Iris pigment epithelial cell (primary cell): ENCODE measurements at places on chromosomes 5 and 9.

DNA sequence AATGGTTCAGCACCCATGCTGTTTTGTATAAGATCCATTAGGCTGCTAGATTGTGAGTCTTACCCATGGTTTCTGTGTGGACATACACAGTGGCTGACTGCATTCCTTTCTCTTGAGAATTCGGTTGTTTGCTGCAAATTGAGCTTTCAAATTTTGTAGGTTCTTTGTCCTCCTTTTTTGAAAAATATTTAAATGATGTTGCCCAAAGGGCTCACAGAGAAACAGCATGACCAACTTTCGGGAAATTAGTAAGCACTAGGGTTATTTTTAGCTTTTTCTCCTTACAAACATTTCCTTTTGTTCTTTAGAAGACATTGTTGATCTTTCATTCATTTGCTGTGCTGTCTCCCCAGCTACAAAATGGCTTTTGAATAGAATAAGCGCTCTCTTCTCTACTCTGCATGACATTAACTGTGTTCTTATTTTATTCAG is 79.4 kb downstream of the NLN start:
- peak; percentile 78 for DNase-seq

DNA sequence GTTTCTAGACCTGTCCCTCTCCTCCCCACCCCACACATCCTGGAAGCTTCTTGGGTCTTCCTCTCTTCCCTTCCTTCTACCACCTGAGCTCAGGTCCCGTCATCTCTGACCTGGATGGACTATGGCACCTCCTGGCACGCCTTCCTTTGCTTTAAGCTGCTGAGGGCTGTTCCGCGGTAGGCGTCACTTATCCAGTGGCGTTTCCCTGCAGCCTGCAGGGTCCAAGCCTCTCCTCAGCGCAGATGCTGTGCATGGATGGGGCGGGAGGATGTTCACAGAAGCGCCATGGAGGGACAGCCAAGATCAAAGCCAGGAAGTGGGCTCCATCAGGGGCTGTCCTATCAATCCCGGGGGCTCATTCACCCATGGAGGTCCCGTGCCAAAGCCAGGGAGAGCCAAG is 23.8 kb upstream of the CNOT6 start:
- DNase-seq, result no peak

DNA sequence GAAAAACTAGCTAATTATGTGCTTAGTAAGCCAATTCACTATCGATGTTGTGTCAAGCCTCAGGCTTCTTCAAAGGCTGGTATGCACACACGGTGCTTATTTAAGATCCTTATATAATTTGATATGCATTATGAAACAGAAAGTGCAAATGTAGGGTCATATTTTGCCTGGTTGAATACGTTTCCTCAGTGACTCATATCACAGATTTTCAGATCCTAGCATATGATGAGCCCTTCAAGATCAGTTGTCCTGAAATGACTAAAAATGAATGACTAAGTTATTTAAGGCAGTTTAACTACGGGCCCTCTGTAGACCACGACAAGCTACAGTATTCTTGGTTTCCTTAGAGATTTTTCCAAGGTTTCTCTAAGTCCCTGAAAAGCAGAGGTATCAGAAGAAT is 778.3 kb downstream of the PRELID2 start:
- peak; percentile 81 for DNase-seq

- DNase-seq, result no peak
These were observed 82.9 kb downstream of the MEF2C start for GRCh38 chr5:88799938-88800535.

DNA sequence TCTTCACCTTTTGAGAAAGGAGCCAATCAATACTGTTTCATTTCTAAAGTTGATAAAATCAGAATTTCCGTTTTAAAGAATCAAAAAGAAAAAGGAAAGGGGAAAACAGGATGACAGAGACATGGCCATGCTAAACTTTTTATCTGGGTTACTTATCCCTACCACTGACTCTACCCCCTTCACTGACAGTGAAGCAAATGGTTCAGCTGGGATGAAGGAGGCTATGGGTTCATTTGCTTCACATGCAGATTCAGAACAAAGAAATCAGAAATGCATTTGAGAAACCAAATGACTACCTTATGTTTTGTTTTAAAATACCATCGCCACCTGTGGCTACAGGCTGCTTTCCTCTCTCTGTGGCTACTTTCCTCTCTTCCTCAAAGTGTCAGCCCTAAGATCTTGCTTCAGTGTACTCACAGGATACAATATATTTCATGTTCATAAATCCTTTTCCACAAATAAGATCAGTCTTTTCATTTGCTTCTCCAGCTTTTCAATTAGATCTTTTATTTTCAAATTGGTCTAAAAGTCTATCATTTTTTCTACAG is 53.3 kb downstream of the LPAR1 start:
- DNase-seq, result no peak

DNA sequence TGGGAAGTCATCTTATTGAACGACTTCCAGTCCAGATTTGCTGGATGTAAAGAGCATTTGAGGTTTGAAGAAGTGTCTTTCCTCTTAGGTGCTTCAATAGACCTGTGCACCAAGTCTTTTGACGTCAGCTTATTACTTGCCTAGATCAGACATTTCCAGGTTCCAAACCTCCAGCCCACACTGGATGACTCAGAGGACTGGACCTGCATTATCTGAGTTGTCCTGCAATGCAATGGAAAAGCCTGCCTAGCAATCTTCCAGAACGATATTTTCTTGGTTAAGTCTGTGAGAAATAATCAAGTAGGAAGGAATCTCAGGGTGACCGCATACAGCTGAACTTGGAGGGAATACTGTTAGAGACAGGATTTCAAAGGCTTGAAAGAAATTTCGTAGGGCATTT is 147.2 kb upstream of the MOCS2 start:
- peak; percentile 86 for DNase-seq

DNA sequence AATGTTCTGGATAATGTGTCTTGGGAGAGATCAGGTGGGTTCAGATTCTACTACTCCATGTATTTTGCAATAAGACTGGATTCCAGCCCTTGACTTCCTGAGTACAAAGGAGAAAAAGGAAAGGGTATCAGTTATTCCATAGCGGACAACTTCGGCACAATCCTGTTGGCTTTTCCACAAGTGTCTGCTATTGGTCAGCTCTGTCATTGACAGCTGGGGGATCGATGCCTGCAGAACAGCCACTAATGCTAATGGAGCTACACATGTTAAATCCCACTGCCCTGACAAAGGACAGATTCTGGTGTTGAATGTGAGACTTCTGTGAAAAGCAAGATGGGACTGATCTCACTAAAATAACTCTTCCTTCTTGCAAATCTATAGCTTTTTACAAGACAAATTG is 41.2 kb downstream of the IZUMO3 start:
- DNase-seq, result no peak

DNA sequence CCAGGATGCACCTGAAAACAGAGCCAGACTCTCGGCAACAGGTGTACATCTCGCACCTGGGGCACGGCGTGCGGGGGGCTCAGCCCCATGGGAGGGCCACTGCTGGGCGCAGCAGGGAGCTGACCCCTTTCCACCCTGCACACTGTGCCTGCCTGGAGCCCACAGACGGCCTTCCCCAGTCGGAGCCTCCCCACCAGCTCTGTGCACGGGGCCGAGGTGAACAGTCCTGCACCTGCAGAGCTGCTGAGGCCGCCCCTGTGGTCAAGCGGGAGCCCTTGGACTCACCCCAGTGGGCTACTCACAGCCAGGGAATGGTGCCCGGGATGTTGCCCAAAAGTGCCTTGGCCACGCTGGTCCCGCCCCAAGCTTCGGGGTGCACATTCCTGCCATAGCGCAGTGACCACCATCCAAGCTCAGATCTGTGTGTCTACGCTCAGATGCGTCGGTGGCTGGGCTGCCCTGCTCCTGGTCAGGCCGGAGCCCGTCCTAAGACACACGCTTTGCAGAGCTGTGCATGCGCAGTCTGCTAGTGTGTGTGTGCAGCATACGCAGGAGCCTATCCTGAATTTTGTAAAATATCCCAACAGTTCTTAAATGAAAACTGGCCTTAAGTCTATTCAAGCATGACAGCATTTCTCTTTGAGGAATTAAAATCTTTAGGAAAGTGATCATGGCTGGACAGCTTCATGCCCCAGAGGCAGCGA is 8.4 kb upstream of the EXOC3 start:
- no peak for DNase-seq

GRCh38 chr9:95084254-95084934 is 233.1 kb downstream of the FANCC start:
- DNase-seq, result no peak

- no peak for DNase-seq
These were observed 80.1 kb downstream of the ALDH1A1 start for GRCh38 chr9:72872718-72873117.

- no peak for DNase-seq
These were observed 71.8 kb downstream of the C9orf50 start for GRCh38 chr9:129549139-129549538.

- peak; percentile 13 for DNase-seq
These were observed 34.7 kb upstream of the GFPT2 start for GRCh38 chr5:180387798-180388197.

DNA sequence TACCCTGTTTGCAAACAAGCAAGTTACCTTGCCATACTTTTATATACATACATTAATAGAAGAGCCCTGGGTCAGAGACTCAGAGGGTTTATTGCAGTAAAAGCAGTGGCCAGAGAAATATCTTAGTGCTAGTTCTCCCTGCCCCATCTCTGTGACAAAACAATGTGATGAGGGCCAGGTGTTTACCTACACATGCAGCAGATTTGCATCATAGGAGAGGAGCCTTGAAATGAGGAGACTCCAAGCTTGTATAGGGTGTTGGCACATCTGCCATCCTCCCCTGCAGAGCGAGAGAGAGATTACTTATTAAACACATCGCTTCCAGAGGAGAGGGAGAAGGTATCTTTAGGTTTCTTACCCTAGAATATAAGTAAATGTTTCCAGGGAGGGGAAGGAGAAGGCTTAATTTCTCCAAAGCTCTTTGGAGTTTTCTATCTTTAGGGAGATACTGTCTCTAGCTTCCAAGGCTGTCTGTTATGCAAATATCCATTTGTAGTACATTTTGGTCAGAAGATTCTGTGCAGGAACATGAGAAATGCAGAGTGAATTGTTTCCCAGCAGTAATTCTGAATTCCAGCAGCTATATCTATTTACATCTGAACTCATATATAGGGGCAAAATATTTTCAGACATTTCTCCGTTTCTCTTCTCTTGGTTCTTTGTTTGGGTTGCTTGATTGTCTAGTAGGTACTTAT is 15.7 kb downstream of the FER start:
- DNase-seq, result no peak
